ENCODE measurements at places on chromosomes 1 and 21.

- H3K4me1 ChIP-seq: peaks cover 25% of the 10 kb centered on the region
- H3K27ac ChIP-seq: no peak overlapping the region
- no peak for DNase-seq
- H3K36me3 ChIP-seq: no peaks in the 10 kb centered on the region
Measured at GRCh38 chr1:62389531-62389930, 47.3 kb upstream of the USP1 start.

DNA sequence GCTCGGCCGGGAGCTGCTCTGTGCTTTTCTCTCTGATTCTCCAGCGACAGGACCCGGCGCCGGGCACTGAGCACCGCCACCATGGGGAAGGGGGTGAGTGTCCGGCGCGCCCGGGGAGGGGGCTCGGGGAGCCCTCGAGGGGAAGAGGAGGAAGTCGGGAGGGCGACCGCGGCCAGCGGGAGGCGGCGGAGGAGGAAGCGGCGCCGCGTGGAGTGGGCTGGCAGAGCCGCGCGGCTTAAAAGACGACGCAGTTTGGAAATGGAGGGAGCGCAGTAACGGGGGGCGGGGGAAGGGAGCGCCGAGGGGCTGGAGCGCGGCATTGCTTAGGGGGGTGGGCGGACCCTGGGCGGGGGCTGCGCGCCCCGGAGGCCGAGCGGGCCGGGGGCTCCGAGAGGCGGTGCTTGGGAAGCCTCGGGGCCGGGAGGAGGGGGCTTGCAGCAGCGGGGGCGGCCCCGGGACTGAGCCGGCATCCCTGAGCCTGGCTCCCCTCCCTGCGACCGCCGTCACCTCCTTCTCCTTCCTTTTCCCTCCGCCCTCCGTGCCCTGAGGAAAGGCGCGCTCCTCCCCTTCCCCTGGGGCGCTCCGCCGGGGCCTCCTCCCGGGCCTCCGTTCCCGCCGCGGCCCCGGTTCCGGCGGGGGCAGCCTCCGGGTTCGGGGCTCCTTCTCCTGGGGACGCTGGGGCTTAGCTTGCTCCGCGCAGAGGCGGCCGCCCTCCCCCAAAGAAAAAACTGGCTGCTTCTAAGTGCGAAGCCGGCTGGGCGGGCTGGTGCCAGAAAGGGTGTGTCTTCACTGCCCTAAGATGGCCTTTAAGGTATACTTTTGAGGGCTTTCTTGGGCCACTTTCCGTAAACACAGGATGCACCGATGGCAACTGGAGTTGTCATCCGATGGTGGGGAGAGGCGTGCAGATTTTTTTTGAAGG, 648 bp downstream of the ATP1A1 start:
- peak; percentile 68 for DNase-seq
- H3K27me3 ChIP-seq: no peaks in the 10 kb centered on the region
- H3K4me1 ChIP-seq: peaks cover 42% of the 10 kb centered on the region
- H3K36me3 ChIP-seq: no peaks in the 10 kb centered on the region

DNA sequence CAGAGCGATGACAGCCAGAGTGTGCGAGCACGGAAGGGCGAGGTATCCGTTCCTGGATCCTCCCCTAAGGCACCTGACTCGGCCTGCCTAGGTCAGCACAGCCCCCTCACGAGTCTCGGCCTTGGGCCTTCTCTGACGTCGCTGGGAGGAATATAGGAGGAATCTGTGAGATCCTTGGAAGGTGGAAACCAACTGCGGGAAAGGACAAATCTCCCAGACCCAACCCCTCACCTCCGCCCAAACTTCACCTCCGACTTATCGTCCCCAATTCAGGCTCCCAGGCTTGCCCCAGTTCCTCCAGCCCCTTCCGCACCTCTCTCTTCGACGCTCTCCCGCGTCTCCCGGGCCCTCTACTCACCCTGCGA, 494 bp downstream of the APH1A start:
- DNase-seq: peak; percentile 77
- H3K36me3 ChIP-seq: no peaks in the 10 kb centered on the region
- H3K27ac ChIP-seq: peak overlapping the region; percentile 95
- peaks cover 19% of the 10 kb centered on the region for H3K4me1 ChIP-seq

DNA sequence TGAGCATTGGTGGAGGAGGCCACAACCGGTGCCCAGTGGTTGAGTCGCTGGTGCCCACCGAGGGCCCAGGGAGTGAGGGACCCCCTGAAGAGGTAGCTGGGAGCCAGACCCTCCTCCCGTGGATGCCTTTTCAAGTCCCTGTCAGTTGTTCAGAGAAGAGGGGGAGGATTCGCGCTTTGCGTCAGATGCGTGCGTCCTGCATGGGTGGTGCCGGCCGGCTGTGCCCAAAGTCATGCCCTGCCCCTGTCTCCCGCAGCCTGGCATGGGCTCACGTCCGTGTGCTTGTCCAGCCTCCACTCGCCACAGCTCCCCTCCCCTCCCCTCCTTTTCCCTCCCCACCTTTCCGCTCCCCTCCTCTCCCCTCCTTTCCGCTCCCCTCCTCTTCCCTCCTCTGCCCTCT, 45.2 kb downstream of the PRKCZ start:
- no peak overlapping the region for H3K27ac ChIP-seq
- no peak overlapping the region for H3K4me3 ChIP-seq
- H3K4me1 ChIP-seq: no peaks in the 10 kb centered on the region
- no peaks in the 10 kb centered on the region for H3K36me3 ChIP-seq
- no peaks in the 10 kb centered on the region for H3K27me3 ChIP-seq
- no peak for DNase-seq

GRCh38 chr1:149993764-149994163, 16.8 kb downstream of the OTUD7B start:
- DNase-seq: no peak
- no peaks in the 10 kb centered on the region for H3K27me3 ChIP-seq
- H3K36me3 ChIP-seq: no peaks in the 10 kb centered on the region
- no peak overlapping the region for H3K4me3 ChIP-seq
- H3K4me1 ChIP-seq: peaks cover 13% of the 10 kb centered on the region

- no peak overlapping the region for H3K4me3 ChIP-seq
- no peak for DNase-seq
- no peaks in the 10 kb centered on the region for H3K27me3 ChIP-seq
Measured at GRCh38 chr1:102586022-102586421, 522.3 kb downstream of the COL11A1 start.

DNA sequence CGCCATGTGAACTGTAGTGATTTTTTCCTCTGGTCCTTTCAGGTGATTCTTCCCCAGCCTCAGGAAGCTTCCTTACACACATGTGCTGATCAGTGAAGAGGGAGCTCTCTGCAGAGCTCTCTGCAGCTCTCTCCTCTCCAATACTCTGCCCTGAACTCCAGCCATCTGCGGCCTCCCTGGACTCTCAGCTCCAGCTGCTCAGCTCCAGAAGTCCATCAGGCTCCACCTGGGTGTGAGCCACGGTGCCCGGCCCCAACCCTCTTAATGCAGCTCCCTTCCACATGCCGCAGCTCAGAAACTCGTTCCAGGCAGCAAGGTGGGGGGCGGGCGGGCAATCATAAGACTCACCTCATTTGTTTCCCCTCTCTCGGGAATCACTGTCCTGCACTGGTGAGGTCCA, 30.9 kb upstream of the RPL11 start:
- no peak overlapping the region for H3K27ac ChIP-seq
- no peak overlapping the region for H3K4me3 ChIP-seq
- no peaks in the 10 kb centered on the region for H3K27me3 ChIP-seq
- no peaks in the 10 kb centered on the region for H3K36me3 ChIP-seq

DNA sequence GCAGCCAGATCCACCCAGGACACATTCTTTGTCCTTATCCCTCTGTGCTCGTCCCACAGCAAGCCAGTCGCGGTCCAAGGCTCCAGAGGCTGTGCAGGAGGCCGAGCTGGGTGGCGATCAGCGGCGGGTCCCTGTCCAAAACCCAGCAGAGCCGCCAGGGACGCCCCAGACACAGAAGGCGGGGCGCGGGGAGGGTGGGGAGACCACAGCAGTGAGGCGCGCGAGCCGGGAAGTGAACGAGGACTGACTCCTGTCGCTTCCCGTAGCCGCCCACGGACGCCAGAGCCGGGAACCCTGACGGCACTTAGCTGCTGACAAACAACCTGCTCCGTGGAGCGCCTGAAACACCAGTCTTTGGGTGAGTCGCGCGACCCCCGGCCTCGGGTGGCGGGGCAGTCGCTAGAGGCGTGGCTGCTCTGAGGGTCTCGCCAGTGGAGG, at the start of gene LGALS8:
Gene LGALS8 (plus strand): TSS at position 279 of the 438 bp plus-strand sequence. CDS start 2,089 bp downstream, outside the sequence.
- DNase-seq: peak; percentile 90
- H3K27me3 ChIP-seq: no peaks in the 10 kb centered on the region
- peaks cover 14% of the 10 kb centered on the region for H3K4me1 ChIP-seq
- peak within 1 kb of the TSS; percentile 84 for H3K4me3 ChIP-seq

DNA sequence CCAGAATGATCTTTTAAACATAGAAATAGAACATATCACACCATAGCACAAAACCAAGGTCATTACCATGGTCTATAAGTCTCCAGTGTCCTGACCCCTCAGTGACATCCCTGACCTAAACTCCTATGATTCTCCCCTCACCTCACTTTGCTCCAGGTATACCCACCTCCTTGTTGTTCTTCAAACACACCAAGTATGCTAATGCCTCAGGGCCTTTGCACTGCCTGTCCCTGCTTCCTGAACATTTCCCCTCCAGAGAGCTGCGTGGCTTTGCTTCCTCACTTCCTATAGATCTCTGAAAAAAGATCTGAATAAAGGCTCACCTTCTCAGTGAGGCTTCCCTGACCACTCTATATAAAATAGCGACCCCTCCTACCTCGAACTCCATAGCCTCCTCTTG, 1.1 kb downstream of the GOLT1A start:
- peak overlapping the region; percentile 9 for H3K27ac ChIP-seq
- no peaks in the 10 kb centered on the region for H3K27me3 ChIP-seq
- no peak for DNase-seq
- no peaks in the 10 kb centered on the region for H3K4me1 ChIP-seq
- H3K36me3 ChIP-seq: no peaks in the 10 kb centered on the region

GRCh38 chr21:34724857-34725195, 56.0 kb downstream of the CLIC6 start:
- no peaks in the 10 kb centered on the region for H3K36me3 ChIP-seq
- H3K4me3 ChIP-seq: no peak overlapping the region
- DNase-seq: no peak
- no peaks in the 10 kb centered on the region for H3K27me3 ChIP-seq
- no peaks in the 10 kb centered on the region for H3K4me1 ChIP-seq

DNA sequence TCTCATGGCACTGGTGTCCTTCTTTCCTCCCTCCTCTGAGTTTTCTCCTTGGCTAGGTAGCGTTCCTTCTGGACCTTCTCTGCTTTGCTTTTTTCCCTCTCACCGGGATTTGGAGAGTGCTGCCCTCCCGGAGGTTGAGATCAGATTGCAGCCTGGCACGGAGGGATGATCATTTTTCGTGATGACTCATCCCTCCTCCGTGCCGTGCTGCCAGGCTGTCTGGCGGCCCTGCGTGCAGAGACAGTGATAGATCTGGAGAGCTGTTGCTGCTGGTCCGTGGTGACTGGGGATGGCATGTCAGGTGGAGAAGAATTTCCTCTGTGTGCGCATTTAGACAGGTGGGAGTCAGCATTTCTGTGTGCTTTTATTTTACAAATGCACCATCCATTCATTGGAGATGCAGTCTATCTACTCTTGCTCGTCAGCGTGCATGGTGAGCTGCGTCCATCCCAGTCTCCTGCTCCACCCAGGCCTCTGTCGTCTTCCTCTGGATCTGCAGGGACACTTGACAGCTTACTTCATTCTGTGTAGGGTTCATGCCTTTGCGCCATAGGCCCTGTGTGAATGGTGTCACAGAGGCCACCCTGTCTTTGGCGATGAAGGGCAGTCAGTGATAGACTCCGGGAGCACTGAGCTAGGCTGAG, 104.4 kb downstream of the PCBP3 start:
- H3K27ac ChIP-seq: peak overlapping the region; percentile 34
- H3K4me3 ChIP-seq: no peak overlapping the region
- peak; percentile 37 for DNase-seq
- no peaks in the 10 kb centered on the region for H3K4me1 ChIP-seq
- no peaks in the 10 kb centered on the region for H3K27me3 ChIP-seq

- H3K36me3 ChIP-seq: no peaks in the 10 kb centered on the region
- DNase-seq: no peak
- peaks cover 33% of the 10 kb centered on the region for H3K4me1 ChIP-seq
- no peak overlapping the region for H3K4me3 ChIP-seq
- no peak overlapping the region for H3K27ac ChIP-seq
Measured at GRCh38 chr1:89946532-89946931, 48.4 kb upstream of the ZNF326 start.

DNA sequence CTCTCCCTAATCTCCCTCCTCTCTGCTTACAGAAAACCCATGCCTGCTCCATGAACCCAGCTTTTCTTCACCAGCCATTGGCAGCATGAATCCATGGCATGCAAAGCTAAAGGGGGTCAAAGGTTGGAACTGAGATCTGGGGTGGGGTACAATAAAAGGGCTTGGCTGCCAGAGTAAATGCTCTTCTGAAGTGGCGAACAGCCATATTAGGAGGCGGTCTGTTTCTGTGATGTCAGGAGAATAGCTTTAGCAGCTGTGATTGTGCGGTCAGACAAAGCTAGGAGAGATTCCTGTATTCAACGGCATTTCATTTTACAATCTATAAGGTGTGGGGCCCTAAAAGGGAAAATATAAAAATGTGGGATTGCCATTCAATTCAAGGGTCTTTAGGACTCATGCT, 71.7 kb upstream of the TMPRSS2 start:
- H3K4me1 ChIP-seq: peaks cover 33% of the 10 kb centered on the region
- peak; percentile 74 for DNase-seq
- H3K36me3 ChIP-seq: no peaks in the 10 kb centered on the region
- peak overlapping the region; percentile 97 for H3K27ac ChIP-seq
- no peak overlapping the region for H3K4me3 ChIP-seq
- H3K27me3 ChIP-seq: no peaks in the 10 kb centered on the region

GRCh38 chr1:32486463-32487113, 21.7 kb downstream of the ZBTB8B start:
- H3K36me3 ChIP-seq: no peaks in the 10 kb centered on the region
- H3K4me3 ChIP-seq: no peak overlapping the region
- H3K4me1 ChIP-seq: peaks cover 11% of the 10 kb centered on the region
- H3K27ac ChIP-seq: peak overlapping the region; percentile 59
- no peak for DNase-seq

GRCh38 chr1:25031601-25031965, 101.5 kb upstream of the RUNX3 start:
- no peak overlapping the region for H3K4me3 ChIP-seq
- H3K27ac ChIP-seq: no peak overlapping the region
- no peaks in the 10 kb centered on the region for H3K36me3 ChIP-seq
- DNase-seq: no peak
- H3K27me3 ChIP-seq: no peaks in the 10 kb centered on the region
- no peaks in the 10 kb centered on the region for H3K4me1 ChIP-seq

All from hepatocyte (in vitro differentiated cells).